ENCODE measurements at places on chromosomes 16 and 17.
A peak's percentile ranks its signal among the peaks of the same experiment; 100 is the strongest.

GRCh38 chr17:38673707-38674013, 1.1 kb downstream of the EPOP start:
- no peak for DNase-seq

- no peak for DNase-seq
These were observed 157.5 kb downstream of the ZNF423 start for GRCh38 chr16:49698453-49698815.

GRCh38 chr16:57299009-57299718, 14.7 kb upstream of the PLLP start:
- DNase-seq, result peak; percentile 85

DNA sequence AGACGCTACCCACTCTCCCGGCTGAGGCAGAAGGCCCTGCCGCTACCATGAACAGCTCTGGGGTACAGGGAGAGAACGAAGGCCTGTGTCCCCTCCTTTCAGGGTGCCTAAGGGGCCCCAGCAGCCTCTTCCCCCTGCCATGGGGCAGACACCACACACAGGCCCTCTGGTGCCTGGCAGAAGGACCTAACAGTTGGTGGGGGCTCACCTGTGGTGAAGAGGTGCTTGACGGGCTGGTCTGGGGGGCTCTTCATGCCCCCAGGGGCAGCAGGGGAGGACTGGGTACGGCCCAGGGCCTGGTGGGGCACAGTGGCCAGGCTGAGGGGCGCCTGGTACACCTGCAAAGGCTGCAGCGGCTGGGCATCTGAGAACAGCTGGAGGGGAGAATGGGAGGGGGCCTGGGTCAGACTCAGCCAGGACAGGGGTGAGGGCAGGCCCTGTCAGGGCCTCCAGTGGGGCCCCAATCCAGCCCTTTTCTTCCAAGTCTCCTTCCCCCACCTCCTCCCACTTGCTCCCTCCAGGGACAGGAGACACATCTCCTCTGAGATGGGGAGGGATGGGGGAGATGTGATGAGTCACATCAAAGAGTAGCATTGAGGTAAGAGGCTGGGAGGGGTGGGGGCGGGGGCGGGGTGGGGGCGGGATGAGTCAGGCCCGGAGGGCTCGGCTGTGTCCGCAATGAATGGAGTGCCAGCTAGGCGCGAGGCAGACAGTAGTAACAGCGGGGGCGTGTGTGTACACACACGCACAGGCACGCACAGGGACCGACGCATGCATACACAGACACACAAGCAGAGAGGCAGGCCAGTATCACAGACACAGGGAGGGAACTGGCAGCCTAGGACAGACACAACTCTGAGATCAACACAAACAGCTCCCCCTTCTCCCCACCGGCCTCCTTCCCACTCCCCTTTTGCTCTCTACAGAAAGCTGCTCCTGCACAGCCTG, 16.1 kb downstream of the G6PC3 start:
- peak; percentile 71 for DNase-seq

DNA sequence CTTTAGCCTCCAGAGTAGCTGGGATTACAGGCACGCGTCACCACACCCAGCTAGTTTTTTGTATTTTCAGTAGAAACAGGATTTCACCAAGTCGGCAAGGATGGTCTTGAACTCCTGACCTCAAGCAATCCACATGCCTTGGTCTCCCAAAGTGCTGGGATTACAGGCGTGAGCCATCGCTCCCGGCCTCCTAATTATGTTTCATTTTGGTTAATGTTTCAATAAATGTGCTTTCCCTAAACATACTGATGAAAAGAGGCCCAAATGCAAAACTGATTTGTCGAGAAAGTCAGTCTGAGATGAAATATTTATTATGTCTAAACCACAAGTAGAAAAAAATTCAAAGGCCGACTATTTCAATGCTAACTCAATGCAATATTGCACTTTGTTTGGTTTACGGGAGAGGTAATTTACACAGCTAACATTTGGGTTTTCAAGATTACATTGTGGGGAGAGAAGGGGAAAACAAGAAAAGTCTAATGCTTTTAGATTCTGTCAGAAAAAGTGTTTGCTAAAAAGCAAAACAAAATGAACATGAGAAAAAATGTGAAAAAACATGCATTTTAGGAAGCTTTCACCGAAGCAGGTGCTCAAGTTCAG, 9.8 kb downstream of the STAT3 start:
- no peak for DNase-seq

DNA sequence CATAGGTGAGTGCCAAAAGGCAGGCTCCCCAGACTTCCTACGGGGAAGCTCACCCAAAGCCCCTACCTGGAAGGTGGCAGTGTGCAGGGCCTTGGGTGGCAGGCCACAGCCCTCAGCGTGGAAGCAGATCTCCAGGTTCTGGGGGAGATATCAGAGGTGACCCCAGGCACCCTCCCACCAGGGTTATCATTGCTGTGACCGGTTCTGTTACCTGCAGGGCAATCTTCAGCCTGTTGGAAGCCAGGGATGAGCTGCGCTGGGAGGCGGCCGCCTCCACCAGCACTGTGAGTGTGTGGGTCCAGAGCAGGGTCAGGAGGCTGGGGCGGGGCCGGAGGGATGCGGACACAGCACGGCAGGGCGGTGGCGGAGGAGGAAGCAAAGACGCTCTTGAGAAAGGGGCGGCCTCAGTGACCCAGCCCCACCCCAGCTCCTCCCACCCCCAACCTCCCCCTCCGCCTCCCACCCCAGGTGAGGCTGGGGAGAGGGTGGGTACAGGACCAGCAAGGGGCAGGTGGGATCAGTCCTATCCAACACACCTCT, 13.1 kb downstream of the UNC13D start:
- no peak for DNase-seq

DNA sequence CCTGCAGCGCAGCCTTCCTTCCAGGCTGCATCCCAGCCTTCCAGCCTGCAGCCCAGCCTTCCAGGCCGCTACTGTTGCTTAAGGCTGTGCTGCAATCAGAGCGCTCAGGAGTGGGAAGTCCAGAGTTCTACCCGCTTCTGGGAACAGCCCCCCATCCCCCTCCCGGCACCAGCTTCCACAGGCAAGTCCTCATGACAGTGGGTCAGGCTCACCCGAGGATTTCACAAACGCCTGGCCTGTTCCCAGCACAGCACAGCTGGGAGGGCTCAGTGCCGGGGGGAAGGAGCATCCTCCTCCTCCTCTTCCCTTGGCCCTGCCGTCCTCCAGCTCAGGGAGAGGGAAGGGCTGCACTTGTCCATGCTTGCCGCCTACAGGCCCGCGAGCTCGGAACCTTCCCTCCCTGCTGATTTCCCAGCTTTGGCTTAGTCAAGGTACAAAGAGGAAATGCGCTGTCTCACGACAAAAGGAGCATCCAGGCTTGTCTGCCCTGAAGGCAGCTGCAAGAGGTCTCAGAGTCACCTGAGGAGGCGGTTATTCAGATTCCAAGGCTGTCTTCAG, 8.3 kb downstream of the SOCS3 start:
- no peak for DNase-seq

DNA sequence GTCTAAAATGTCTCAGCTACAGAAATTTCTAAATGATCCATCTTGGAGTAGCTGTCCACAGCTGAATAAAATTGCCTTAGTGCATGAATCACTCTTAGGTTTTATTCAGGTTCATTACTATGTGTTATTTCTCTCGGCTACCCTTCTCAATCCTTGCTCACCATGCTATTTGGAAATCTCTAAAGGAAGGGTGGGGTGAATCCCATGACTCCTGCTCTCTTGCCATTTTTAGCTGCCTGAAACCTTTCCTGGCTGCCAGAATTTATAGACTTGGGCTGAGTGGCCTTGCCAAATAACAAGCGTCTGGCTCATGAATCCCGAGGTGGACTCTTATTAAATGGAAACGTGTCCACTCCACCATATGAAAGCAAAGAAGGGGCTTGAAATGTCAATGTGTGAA, 936.1 kb upstream of the SOX9 start:
- DNase-seq, result no peak

All from RKO (cell line).